T-helper 1 cell (primary cell): ENCODE measurements at places on chromosomes 2 and 18.

GRCh38 chr2:94873362-94874276 is 2.4 kb downstream of the TEKT4 start:
- DNase-seq = no peak

- no peak for DNase-seq
Measured at GRCh38 chr18:30748541-30748940, 294.0 kb downstream of the DSC3 start.

- no peak for DNase-seq
Measured at GRCh38 chr2:221397187-221397586, 174.9 kb downstream of the EPHA4 start.

GRCh38 chr2:205892251-205892655 is 193.7 kb downstream of the INO80D start:
- DNase-seq = no peak

DNA sequence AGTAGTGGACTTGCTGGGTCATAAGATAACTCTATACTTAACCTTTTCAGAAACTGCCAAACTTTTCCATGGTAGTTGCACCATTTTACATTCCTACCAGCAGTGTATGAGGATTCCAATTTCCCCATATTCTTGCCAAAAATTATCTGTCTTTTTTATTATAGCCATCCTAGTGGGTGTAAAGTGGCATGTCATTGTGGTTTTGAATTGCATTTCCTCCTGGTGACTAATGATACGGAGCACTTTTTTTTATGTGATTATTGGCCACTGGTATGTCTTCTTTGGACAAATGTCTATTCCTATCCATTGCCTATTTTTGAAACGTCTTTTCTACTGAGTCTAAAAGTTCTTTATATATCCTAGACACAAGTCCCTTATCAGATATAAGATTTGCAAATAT is 44.3 kb downstream of the CACNB4 start:
- DNase-seq = no peak

GRCh38 chr18:26432651-26433424 is 115.5 kb downstream of the KCTD1 start:
- no peak for DNase-seq

- no peak for DNase-seq
Measured at GRCh38 chr2:109676346-109676902, 62.3 kb downstream of the SOWAHC start.

GRCh38 chr2:161208527-161209139 is 48.4 kb downstream of the TANK start:
- no peak for DNase-seq

- no peak for DNase-seq
Measured at GRCh38 chr2:62573936-62574335, 67.9 kb upstream of the TMEM17 start.

- DNase-seq = no peak
Measured at GRCh38 chr2:232117413-232117812, 155.9 kb downstream of the DIS3L2 start.

DNA sequence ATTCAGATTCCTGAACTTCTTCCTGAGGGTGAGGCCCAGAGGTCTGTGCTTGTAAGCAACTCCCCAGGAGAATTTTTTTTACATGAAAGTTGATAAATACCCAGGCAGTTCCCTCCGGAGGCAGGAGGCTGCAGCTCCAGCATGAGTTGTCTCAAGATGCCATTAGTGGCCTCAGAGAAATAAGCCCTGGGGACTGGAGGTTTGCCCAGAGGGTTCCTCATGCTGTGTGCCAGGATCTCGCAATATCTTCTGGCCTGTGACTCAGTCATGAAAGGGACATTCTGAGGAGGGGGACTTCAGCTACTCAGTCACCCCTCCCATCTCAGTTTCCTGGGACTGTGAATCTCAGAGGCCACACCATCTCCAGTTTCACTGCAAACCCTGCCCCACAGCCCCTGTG is 49.9 kb downstream of the LYPD1 start:
- DNase-seq = no peak

DNA sequence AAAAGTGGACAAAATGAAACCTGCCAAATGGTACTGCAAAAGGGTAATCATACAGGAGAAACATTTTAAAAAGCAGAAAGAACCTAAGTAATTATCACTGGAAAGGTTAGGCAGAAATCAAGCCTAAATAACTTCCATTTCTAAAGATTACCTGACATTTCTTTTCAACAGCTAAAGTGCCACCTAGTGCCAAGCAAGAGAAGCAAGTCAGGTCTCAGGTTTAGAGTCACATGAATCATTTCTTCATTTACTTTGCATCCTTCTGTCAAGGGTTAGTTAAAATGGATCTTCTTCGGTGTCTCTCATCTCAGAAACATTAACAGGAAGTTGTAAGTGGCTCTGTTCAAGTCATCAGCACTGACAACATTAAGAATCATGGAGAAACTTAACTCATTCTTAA is 90.3 kb downstream of the AKAIN1 start:
- DNase-seq = no peak
